ENCODE measurements at places on chromosomes 6 and 20.

DNA sequence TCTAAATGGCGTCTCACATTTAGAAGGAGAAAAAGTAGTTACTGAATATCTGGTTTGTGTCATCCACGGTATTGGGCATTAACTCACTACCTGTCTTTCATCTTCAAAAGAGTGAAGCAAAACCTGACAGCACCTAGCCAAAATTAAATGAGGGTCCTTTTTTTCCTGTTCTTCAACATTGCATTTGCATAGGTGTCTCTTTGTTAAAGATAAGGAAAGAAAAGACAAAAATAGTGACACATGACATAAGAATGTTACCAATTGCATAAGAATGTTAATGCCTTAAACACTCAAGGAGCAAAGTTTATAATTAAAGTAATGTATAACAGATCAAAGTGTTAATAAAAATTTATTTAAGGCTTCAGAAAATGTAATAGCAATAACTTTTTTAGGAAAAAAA lies 61.4 kb upstream of the MANEA start:
- DNase-seq: no peak

DNA sequence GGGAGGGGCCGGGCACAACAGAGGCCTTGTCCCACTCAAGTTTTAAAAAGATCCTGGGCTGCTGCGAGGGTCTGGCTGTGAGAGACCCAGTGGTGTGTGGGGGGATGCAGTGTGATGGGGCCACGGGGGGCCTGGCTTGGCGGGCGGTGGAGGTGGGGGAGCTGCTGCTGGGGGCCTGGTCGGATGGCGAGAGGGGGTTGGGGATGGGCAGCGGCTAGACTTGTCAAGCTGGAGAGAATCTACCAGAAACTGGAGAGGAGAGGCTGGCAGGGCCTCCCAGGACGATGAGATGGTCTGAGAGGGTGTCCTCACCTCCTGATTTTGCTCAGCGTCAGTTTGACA lies 5.1 kb downstream of the RPS21 start:
- no peak for DNase-seq

- DNase-seq: peak; percentile 90
These were observed at the start of gene TXLNB for GRCh38 chr6:139291813-139292619. TSS of gene TXLNB (minus strand) at chr6:139291998. CDS start at chr6:139288899, 3,099 bp downstream.

- DNase-seq: peak; percentile 58
These were observed 350.9 kb upstream of the HSF2 start for GRCh38 chr6:122048570-122048969.

GRCh38 chr6:42482174-42482573 lies 30.4 kb upstream of the TRERF1 start:
- no peak for DNase-seq

GRCh38 chr20:62446481-62446880 lies 19.1 kb upstream of the RBBP8NL start:
- DNase-seq: no peak

GRCh38 chr6:70234561-70235236 lies 68.2 kb downstream of the COL9A1 start:
- no peak for DNase-seq

- peak; percentile 69 for DNase-seq
These were observed 174.5 kb downstream of the SOX4 start for GRCh38 chr6:21767891-21768648.

DNA sequence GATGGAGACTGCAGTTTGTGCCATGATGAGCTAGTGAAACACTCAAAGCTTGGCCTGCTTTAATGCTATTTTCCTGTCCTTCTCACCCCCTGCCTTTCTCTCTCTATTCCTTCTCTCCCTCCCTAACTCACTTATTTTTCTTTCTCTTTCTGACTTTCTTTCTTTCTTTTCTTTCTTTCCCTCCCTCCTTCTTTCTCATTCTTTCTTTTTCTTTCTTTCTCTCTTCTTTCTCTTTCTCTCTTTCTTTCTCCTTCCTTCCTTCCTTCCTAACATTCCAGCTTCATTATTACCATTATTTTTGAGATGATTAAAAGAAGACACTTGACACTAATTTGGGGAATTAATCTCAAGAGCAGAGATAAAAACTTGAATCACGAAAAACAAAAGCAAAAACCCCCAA lies 39.5 kb upstream of the SLC22A23 start:
- DNase-seq: no peak

DNA sequence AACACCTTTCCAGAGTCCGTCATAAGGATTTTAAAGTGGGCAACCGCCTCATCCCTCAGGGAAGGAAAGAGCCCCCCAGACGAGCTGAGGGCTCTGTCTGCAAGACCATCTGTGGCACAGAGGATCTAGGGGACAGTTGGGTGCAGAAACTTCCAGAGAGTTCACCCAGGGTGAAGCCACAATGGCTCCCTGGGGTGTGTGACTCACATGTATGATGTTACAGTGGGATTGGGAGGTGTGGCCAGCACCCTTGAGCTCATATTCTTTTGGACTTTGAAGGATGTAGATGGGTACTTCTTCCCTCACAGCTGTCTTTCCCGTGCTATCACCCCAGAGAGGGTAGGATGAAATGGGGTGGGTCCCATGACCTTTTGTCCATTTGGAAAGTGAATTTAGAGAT lies 95.5 kb downstream of the NCR2 start:
- DNase-seq: peak; percentile 82

- no peak for DNase-seq
These were observed 379.4 kb downstream of the TAF4 start for GRCh38 chr20:61686051-61686936.

- peak; percentile 70 for DNase-seq
These were observed 91.5 kb upstream of the SASH1 start for GRCh38 chr6:148250975-148251685.

DNA sequence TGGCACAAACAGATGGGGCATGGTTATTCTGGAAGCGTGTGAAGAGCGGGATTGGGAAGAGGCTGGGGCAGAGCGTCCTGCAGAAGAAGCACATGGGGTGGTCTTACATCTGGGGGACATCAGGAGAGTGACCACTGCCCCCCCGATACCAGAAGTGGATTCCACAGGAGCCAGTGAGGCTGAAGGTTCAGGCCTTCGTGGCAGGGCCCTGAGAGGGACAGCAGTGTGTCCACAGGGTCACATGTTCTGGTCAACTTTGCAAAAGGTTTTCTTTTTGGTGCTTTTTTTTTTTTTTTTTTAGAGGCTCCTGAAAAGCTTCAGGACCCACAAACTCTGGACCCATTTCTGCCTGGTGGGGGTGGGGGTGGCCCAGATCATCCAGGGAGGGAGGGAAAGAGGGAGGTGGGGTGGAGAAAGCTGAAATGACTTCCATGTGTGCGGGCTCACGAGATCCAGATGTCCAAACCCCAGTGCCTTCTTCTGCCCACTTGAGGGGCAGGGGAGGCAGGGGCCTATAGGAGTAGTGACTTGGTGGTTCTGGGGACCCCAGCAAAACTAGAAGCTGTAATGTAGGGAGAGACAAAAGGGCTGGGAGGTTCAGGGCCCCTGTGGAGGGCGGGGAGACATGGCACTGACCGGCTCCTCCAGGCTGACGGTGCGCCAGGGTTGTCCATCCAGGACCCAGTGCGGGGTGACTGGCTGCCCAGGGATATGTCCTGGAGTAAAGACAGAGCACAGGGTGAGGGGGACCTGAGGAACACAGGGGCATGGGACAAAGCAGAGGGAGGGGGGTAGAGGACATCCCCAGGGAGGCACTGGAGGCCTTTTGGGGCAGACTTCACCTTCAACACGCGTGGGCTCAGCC lies 2.7 kb downstream of the ADAM33 start:
- DNase-seq: no peak

DNA sequence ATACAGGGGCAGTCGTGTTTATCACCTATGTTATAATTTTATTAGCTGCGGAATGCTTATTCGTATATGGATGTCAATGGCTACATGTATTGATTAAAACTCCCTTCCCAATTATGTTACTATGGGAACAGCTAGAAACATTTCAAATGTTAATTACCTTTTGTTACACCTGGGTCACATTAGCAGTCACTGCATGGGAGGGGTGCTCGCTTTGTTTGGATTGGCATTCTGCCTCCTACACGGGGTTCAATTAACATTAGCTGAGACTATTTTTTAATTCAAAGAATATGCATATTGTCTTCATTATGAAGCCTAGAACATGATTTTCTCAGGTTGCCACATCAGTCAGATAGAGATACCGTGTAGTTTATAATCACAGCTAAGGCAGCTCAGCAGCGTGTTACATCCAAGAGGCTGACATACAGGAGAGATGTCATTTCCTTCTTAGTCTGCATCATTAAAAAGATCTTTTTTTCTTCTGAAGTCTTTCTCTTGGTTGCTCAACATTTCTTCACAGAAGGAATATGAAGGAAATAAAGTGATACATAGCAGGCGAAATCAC lies 76.2 kb upstream of the RPS6KA2 start:
- no peak for DNase-seq

GRCh38 chr6:81556551-81556950 lies 195.9 kb downstream of the TENT5A start:
- DNase-seq: no peak

- DNase-seq: no peak
These were observed 81.1 kb upstream of the PRDM1 start for GRCh38 chr6:106005013-106005412.

GRCh38 chr6:18497006-18497405 lies 109.9 kb downstream of the RNF144B start:
- no peak for DNase-seq

GRCh38 chr20:6152777-6153176 lies 29.9 kb upstream of the FERMT1 start:
- no peak for DNase-seq

GRCh38 chr6:45494416-45495135 lies 116.8 kb upstream of the SUPT3H start:
- no peak for DNase-seq

DNA sequence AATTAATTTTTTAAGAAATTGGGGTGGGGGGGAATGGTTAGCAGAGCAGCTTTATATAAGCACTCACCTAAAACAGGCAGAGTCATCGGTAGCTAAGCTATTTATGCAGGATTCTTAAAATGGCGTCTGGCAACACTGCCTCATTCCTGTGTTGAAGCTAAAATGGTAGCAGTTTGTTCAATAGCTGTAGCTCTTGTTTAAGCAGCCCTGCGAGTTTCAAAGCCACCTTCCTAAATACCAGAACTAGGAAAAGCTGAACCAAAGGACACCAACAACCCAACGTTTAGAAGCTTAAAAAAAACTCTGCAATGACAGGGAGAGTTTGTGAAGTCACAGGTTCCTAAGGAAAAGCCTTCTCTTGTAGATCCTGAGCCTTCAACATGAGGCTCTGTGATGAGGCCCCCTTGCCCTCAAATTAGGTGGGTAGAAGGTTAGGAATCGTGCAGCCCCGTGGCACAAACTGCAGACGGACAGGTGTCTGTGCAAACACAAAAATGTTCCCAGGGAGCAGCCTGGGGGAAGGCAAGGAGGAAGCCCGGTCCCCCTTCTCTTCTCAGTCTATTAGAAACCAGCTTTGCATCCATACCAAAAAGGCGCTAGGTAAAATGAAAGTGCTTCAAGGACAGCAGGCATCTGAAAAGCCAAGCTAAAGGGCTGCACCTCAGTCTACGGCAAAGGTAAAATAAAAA lies 4.7 kb downstream of the ZMYND8 start:
- no peak for DNase-seq

DNA sequence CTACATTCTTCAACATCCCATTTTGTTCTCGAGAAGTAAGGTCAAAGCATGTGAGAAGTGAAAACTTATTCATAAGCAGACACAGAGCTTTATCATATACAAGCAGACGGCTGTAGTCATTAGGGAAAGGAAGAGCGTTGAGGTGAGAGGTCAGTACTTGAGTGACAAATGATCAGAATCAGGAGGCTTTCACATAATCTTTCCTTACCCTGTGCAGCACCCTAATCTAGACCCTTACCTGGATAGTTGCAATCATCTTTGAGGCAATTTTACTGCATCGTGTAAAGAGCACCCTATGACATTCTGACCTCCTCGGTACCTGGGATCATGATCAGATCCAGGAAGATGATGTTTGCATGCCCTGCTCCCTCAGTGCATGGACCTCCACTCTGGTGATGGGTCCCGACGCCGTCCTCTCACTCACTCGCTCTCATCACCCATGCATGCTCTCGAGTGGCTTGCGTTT lies 62.7 kb downstream of the RNF182 start:
- no peak for DNase-seq

- DNase-seq: no peak
These were observed 10.5 kb upstream of the CCR6 start for GRCh38 chr6:167112421-167112820.

DNA sequence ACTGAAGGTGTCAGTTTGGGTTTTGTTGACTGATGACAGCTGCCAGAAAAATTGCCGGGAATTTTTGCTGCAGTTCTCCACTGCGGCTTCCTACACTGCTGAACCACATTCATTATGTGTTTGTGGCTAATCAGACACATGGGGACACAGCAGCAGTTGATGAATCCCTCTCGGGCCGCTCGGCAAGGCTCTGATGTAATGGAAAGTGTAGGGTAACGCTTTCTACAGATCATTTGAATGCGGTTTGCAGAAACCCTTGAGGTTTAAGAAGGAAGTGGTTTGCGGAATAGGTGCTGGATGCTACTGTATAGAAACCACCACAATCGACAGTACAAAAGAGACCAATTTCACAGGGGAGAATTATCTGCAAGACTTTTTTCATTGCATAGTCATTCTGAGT lies 138.7 kb upstream of the SASH1 start:
- DNase-seq: peak; percentile 98

GRCh38 chr6:6997263-6998193 lies 110.2 kb upstream of the RREB1 start:
- DNase-seq: no peak

- no peak for DNase-seq
These were observed 15.9 kb upstream of the BTN1A1 start for GRCh38 chr6:26484161-26484560.

- peak; percentile 56 for DNase-seq
These were observed 121.4 kb upstream of the LY86 start for GRCh38 chr6:6466967-6467761.

DNA sequence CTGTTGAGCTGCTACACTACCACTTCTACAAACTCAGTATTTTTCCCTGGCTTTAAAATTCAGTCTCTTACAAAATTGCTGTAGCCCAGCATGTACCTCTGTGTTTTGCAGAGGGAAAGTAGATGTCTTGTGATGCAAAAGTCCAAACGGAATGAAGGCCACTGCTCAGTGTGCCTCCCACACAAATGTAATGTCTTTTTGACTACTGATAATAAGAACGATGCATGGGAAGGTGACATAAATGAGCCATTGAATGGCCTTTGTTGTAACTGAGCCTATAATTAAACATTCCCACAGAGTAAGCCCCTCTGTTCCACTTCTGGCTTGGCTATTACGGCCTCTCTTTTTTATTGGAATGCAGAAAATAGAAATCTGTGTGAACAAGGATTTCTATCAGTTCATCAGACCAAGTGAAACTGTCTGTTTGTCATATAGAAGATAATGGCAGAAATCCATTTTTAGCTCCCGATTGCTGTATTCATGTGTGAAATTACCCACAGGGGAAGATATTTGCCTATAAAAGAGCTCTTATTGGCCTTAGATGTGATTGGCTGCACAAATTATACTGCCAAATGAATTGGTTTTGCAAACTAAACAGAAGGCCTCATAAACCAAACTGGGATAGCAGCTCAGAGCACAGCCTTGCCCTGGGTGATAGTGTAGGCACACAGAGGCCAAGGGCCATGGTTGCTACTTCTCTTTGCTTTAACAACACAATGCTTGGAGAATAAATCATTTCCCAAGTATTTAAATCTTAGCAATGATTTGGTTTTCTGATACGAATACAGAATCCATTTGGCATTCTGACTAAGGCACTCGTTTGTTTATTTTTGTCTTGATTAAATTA lies 241.5 kb upstream of the PLN start:
- DNase-seq: no peak

Data from LHCN-M2 (cell line).